ENCODE measurements at places on chromosomes 11 and 22.
A peak's percentile ranks its signal among the peaks of the same experiment; 100 is the strongest.

DNA sequence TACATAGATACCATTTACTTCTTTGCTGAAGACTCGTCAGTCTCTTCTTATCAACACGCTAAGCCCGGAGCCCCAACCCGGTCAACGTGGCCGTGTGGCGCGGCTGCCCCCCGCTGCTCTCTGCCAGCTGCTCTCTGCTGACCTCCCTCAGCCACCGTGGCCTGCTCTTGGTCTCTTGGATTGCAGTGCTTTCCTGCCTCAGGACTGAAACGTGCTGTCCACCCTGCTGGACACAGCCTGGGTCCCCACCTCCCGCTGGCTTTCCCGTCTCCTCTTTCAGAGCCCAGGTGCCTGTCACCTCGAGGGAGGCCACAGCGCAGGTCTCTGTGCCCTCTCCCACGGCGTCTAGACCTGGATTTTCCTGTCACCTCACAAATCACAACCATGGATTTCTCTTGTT is 388.1 kb upstream of the B3GAT1 start:
- no peak for DNase-seq

DNA sequence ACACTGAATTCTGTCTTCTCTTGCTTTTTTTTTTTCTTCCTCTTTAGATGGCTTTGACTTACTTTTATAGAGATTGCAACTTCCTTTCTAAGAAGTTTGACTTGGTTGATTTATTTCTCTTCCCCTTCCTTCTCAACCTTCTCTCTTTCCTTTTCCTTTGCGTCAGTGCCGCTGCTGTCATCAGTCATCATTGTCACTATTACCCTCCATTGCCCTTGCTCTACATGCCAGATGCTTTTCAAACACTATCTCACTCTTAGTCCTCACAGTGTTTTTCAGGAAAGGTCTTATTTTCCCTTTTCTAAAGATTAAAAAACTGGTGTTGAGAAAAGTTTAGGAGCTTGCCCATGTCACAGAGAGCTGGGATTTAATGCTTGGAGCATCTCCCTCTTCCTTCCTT is 74.7 kb upstream of the C11orf87 start:
- DNase-seq, result no peak

DNA sequence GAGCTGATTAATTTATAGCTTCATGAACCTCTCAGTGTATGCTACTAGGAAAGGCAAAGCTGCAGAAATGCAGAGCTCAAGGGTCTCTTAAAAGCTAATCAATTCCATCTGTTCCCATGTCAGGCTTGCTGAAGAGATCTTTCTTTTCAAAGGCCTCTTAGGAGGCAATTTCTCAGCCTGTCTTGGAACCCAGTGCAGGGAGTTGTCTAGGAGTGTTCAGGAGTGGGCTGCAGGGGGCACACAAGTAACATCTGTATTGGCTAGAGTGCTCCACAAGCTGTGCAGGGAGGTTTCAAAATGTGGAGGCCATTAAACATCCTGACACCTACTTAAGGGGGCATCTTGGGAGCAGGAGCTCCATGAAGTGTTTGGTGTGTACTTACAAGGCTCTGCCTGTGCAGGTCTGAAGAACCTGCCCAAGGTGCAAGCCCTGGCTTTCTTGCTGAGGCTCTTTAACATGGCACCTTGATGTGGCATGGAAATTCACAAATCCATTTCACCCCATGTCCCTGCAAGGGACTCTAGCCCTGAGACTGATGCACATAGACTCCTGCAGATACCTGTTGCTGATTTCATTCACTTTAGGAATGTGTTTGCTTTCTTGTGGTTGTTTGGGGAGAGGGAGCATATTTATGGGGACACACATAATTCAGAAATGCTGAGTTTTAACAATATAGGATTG is 134.7 kb downstream of the ME3 start:
- DNase-seq, result peak; percentile 14

GRCh38 chr22:19634226-19634975 is 79.9 kb upstream of the SEPTIN5 start:
- DNase-seq, result no peak

GRCh38 chr11:62830904-62831519 is 839 bp downstream of the STX5 start:
- DNase-seq, result no peak

- no peak for DNase-seq
Measured at GRCh38 chr11:67576735-67577475, 6.7 kb upstream of the GSTP1 start.

GRCh38 chr22:17917490-17917983 is 106.8 kb downstream of the MICAL3 start:
- no peak for DNase-seq

DNA sequence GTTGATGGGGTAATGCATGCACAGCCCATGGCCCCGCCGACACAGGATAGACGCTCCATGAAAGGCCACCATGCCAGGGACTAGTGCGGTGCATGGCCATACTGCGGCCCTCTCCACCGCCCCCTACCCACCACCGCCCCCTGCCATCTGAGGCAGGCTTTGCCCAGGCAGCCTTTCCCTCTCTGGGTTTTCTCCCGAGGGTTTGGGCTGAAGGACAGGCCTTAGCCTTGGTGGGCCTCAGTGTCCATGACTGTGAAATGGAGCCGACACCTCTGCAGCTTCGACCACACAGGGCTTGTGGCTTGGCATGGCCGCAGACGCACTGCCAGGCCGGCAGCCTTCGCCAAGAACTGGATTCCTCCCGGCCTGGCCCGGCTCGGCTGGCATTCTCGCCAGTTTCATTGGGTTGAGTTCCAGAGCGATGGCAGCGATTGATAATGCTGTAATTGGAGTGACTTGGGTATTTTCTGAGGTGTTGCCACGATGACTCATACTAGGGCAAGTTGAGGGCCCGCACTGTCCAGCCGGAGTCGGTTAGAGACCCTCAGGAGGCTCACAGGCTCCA is 111.3 kb downstream of the WNT7B start:
- no peak for DNase-seq
